ENCODE measurements at places on chromosomes 12 and 14. TPM values are rescaled to one million over a fixed set of nuclear protein-coding genes. Genes with fewer than 3 reads are reported as not detected.

DNA sequence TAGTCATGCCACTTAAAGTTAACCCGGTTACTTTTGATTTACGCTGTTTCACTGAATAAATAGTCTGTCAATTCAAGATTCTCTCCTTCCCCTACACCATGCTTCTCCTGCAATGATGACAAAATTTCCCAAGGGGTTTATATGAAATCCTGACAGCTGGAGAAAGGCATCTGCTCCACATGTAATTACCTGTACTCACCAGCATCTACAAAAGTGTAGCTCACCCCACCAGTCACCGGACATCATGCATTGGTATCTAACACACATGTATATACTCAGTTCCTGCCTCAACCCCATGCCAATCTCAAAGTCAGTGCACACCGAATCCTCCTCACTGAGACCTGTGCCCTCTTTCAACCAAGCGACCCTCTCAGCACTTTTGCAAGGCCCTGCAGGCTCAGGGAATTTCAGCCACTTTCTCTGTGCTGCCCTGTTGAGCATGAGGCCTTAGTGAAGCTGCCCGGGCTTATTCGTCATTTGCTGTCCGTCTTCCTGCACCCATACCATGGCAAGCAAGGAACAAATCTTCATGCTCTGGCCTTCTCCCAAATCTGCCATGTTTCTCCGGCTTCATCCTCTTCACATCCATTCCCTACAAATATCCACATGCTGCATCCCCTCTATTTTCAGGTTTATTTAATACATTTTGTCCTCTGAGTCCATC, 131.6 kb downstream of the SEC23A start:
- no peak for DNase-seq

GRCh38 chr14:99234961-99235571, 36.9 kb downstream of the BCL11B start:
- no peak for DNase-seq

DNA sequence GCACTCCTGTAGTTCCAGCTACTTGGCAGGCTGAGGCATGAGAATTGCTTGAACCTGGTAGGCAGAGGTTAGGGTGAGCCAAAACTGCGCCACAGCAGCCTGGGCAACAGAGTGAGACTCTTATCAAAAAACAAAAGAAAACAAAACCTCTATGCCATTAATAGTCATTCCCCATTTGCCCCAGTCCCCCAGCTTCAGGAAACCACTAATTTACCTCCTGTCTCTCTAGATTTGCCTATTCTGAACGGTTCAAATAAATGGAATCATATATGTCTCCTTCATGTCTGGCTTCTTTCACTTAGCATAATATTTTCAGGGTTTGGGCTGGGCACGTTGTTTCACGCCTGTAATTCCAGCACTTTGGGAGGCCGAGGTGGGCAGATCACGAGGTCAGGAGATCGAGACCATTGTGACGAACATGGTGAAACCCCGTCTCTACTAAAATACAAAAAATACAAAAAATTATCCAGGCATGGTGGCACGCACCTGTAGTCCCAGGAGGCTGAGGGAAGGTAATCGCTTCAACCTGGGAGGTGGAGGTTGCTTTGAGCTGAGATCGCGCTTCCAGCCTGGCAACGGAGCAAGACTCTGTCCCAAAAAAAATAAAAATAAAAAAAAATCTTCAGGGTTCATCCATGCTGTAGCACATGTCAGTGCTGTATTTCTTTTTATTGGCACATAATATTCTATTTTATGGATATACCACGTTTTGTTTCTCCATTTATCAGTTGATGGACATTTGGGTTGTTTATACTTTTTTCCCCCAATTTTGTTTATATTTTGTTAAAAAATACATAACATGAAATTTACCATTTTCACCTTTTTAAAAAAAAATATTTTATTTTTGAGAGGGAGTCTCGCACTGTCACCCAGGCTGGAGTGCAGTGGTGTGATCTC, 31.9 kb downstream of the KNTC1 start:
- no peak for DNase-seq

DNA sequence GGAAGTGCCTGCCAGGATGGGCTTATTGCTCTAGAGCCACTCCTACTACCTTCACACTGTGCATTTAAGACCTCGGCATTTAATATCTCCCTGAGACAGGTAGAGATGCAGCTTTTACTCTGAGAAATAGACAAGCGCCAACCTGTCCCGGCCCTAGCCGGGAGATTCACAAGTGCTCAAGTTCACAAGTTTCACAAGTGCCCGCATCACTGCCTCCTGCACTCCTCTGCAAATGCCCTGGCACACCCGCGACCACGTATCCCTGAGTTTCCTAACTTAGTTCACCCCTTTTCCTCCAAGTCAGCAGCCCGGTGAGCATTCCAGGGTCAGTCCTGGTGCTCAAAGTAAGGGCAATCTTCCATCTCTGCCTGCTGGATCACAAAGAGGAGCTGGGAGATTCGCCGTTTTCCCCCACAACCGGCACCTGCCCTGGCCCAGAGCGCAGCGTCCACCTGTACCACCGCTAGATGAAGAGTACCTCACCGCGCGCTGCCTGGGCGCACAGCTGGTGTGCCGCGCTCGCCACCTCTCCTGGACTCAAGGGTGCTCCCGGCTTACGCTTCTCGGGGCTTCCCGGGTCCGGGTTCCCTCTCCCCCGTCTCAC, 5.0 kb upstream of the SLC38A4 start:
- DNase-seq, result no peak

- DNase-seq, result no peak
Measured at GRCh38 chr12:92403210-92404175, 257.8 kb upstream of the BTG1 start.

- DNase-seq, result peak; percentile 88
Measured at GRCh38 chr14:99574099-99574880, 29.7 kb downstream of the CCDC85C start.

DNA sequence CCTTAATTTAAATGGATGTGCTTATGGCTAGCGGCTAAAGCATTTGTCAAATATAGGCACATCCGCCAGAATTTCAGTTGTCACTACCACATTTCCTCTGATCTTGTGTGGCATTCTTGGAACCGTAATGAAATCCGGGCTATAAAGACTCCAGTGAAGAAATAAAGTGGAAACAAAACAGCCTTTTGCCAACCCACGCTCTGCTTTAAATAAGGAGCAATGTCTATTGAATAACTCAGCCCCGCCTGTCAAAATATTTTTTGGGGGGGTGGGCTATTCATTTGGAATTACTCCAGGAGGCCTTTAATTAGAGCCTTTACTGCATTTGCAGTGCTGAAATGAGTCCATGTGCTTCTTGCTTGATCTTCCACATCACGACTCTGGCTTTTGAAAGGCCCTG, 179.6 kb upstream of the RPH3A start:
- no peak for DNase-seq

DNA sequence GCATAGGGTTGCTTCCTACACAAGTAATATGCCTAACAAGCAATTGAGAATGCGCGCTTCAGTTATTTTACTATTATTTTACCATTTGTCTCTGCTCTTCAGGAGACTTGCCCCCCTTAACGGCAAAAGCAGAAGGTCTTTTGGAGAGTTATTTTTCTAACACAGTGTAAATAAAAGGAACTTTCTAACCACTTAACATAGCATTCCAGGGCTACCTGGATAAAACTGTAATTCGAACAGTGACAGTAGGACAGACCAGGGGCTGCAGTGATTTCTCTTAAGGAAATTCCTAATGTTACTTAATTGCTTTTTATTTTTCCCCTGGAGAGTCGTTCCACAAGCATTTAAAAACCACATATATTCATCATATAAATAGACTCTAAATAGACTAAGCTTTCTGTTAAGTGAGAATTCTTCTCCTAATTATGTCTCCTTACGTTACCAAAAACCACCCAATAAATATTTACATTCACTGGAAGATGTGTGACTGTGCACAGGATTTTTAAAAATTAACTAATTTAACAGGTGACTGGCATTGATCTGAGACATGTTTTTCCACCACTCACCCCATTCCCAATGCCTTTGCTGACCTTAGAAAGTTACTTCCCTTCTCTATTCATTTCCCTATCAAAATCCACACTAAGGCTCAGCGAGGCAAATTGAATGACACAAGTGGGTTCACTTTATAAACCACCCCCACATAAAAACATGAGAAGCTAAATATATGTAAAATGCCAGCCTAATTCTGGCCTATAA, 72.4 kb downstream of the RNF34 start:
- no peak for DNase-seq

- no peak for DNase-seq
Measured at GRCh38 chr12:47997321-47997720, 7.0 kb downstream of the COL2A1 start.

GRCh38 chr12:5619628-5620027, 187.7 kb downstream of the NTF3 start:
- no peak for DNase-seq

- peak; percentile 67 for DNase-seq
Measured at GRCh38 chr12:7638760-7639555, 26.8 kb downstream of the APOBEC1 start.

DNA sequence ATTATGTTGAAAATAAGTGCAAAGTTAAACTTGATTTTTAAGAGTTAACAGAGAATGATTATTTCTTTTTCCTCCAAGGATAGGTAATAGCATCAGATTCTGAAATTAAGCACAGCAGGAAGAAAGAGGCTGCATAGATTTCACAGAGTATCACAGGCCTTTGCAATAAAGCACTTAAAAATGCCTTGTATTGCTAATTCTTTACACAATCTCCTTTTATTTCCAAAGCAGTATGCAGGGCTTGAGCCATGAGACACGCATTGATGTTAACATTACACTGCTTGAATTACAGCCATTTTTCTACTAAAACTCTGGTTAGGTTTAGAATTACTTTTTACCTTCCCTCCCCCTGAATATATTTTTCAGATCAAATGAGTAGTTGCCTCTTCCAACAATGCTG, 398.3 kb downstream of the BCAT1 start:
- DNase-seq, result no peak

DNA sequence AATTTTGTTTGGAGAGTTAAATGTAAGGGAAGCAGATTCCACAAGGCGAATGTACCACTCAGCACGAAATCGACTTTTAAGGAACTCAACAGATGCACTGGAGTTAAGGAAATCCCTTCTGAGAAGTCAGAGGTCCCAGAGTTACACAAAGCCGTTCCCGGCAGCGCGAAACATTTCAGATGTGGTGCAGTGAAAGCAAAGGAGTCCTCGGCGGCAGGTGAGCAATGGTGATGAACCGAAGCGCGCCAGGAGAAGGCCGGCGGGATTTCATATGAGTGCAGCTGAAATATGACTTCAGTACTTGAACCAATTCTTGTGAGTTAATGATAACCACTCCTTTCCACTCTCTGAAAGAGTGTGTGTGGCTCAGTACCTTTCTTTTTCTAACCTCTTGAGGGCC, 183.2 kb downstream of the GRIP1 start:
- DNase-seq, result no peak

DNA sequence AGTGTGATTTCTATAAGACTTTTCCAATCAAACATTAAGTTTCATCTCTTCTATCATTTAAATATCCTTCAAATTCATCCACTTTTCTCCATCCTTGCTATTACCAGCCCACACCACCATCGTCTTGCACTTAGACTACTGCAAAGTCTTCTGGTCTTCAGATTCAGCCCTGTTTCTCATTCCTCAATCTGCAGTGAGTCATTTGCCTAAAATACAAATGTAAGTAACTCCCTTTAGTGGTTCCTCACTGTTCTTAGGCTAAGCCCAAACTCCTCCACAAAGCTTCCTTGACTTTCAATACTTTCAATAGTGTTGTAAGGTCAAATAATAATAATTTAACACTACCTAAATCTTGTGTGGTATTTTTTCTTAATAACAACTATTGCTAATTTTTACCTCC, 83.3 kb downstream of the PLEKHG7 start:
- DNase-seq, result no peak

DNA sequence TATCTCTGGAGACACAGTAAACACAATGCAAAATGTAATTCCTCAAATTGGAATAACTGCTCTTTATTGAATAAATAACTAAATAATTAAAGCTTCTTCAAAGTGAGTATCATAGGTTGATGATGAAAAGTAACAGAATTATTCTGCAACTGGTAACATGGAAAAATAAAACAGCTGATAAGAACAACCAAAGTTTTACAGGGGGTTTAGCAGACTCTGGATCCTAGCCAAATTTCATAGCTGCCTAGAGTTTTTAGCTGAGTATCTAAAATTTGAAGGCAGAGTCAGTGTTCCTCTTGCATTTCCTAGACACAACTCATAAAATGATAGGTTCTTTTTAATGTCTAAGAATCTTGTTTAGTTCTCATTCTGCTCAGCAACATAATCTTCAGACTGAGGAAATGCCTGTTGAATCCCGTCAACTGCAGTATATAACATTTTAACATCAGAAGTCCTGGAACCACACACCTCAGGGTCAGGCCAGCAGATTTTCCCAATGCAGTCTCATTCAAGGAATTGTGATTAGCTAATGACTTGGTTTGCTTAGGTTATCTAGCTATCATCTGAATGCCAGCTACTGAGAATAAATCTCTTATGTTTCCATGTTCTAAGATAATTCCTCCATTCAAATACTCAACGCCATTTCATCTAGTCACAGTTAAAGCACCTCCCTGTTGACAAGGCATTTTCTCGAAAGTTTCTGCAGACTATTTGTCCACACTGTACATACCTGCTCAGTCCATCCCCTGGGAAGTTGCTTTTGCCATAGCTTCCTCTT, 411.6 kb downstream of the BCAT1 start:
- no peak for DNase-seq

DNA sequence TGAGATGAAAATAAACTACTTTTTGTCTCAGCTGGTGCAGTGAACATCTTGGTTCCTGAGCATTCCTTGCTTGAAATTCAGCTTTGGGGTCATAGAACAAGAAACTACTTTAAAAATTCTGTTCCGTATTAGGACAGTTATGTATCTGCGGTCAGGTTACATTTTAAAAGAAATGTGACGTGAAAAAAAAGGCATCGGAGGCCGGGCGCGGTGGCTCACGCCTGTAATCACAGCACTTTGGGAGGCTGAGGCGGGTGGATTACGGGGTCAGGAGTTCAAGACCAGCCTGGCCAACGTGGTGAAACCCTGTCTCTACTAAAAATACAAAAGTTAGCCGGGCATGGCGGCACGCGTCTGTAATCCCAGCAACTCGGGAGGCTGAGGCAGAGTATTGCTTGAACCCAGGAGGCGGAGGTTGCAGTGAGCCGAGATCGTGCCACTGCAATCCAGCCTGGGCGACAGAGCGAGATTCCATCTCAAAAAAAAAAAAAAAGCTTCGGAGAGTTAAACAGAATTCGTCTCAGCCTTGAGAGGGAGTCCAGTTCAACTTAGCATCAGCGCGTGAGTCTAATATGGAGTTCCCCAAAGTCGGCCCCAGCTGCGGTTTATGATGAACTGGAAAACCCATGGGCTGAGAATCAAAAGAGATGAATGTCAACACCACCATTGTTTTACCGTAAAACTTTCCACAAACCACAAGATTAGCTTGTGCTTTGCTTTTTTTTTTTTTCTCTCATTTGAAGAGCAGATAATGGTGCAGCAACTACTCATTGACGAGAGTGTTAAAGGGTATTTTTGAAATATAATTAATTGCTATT, 2.1 kb upstream of the SLC2A13 start:
- DNase-seq, result no peak

DNA sequence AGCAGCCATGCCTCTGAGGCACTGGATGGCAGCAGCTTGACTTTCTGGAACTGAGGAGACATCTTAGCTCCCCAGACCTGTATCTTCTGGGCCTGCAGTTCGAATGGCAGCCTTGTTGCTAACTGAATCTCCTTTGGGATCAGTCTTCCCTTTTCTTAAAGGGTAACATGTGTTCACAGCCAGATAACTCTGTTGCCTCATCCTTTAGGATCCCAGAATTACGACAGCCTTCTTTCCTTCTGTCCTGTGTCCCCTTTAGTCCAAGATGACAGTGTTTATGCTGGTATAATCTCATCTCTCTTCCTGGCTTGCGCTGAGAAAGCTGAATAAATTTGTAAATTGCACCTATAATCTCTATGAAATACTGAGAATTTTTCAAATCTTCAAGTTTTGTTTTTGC, 9.1 kb upstream of the ERC1 start:
- DNase-seq, result no peak

The FAM186B gene
- total RNA-seq, result 1.5 TPM

The A2ML1 gene
- total RNA-seq, result 0.54 TPM

The ALDH2 gene
- 154 TPM for total RNA-seq

The CD163L1 gene
- 0.51 TPM for total RNA-seq
